ENCODE measurements at places on chromosomes 12 and 14.

- no peak for DNase-seq
Measured at GRCh38 chr14:53055003-53055402, 98.1 kb downstream of the DDHD1 start.

- no peak for DNase-seq
Measured at GRCh38 chr12:41930866-41931437, 213.7 kb downstream of the GXYLT1 start.

DNA sequence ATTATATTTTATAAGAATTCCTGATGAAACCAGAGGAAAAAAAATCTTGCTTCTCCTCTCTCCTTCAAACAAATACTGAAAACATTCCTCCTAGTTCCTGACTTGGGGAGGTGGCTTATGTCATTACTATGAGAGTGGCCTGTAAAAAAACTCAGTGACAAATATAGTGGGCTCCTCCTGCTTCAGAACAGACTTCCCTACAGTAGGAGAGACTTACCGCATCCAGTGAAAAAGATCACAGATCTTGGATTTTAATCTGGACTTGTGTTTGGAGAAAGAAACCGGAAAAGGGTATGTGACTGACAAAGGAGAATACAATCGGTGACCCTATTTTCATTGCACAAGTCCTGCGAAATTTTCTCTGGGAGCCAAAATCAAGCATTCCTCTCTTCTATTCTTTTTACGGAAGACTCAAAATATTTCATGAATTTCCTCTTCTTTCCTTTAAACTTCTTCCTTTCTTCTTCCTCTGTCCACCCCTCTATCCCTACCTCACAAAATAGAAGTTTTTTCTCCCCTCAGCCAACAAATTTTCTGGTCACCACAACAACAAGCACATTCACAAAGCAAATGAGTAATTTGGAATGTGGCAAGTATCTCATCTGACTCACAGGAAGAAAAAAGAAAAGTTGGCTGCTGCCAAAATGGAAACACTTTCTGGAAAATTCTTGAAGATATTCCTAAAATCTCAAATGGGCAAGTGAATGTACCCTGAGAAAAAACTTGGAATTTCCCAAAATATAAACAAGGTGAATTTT lies 185.1 kb upstream of the CDKN3 start:
- no peak for DNase-seq

DNA sequence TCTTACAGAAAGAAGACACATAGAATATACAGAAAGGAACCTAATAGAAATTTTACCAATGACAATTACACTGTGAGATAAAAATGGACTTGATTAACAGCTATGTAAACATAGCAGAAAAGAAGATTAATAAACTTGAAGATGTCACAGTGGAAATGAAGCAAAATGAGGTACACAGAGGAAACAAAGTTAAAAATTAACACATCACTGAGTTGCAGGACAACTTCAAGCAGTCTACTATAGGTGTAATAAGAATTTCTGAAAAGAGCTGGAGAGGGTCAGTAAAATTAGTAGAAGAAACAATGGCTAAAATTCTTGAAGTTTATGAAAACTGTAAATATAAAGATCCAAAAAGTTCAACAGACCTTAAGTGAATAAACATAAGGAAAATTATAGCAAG lies 738.7 kb downstream of the C12orf50 start:
- no peak for DNase-seq

DNA sequence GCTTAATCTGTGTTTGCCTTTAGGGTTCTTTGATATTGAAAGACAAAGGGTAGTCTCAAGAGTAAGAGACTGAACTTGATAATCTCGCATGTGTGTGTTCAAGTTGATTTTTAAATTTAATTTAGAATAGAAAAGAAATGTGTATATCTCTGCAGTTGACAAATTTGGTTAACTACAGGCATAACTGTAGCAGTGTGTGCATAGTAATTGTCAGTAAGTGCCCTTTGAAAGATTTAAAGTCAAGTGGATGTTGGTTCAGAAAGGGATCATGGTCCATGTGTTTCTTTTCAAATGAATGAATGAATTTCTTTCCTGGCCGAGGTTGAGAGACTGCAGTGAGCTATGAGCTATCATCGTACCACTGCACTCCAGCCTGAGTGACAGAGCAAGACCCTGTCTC lies 49.9 kb upstream of the DYRK2 start:
- DNase-seq, result no peak

- no peak for DNase-seq
Measured at GRCh38 chr12:80763874-80764273, 47.2 kb downstream of the MYF5 start.
